Upper lobe of right lung (tissue), 1 donor: ENCODE measurements at places on chromosomes 16 and 17. TPM values are rescaled to one million over a fixed set of nuclear protein-coding genes. Genes with fewer than 3 reads are reported as not detected.

DNA sequence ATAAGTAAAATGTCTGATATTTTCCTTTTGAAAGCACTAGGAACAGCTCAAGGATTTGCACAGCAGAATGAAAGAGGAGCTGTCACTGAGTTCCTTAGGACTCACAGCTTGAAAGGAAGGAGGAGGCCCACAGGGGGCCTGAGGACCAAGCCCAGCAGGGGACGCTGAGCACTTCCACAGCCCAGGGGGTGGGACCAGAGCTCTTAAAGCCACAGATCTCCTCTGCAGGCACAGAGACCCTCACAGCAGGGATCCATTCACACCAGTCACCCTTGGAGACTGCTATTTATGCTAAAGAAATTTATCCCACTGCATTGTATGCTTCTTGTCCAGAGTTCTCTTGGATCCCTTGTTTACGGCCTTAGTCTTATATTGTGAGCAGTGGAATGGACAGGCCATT is 253.3 kb downstream of the STX8 start:
- no peak for DNase-seq

GRCh38 chr16:69334696-69335095 is 4.3 kb upstream of the PDF start:
- DNase-seq: peak; percentile 40

DNA sequence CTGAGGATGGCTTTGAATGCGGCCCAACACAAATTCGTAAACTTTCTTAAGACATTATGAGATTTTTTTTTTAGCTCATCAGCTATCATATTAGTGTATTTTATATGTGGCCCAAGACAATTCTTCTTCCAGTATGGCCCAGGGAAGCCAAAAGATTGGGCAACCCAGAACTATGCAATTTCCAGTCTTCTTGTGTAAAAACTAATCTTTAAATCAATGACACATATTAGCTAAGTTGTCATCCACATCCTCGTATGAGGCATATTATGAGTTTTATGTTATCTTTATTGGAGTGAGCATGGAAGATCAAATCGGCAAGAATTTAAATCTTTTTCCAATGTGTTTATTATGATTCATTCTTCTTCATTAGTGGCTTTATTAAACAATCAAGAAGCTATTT is 198.6 kb upstream of the HSBP1 start:
- no peak for DNase-seq

Gene CCDC200
- not detected for total RNA-seq

Gene TEN1
- total RNA-seq: 10.9 TPM

Gene SLC13A2
- total RNA-seq: 0.87 TPM

Gene GH2
- not detected for total RNA-seq
